ENCODE measurements at places on chromosomes 5 and 9. TPM values are rescaled to one million over a fixed set of nuclear protein-coding genes. Genes with fewer than 3 reads are reported as not detected.

- H3K4me3 ChIP-seq: no peak overlapping the region
- no peaks in the 10 kb centered on the region for H3K27me3 ChIP-seq
- no peaks in the 10 kb centered on the region for H3K36me3 ChIP-seq
- H3K4me1 ChIP-seq: no peaks in the 10 kb centered on the region
- DNase-seq: no peak
Measured at GRCh38 chr5:123455640-123456039, 32.4 kb upstream of the CEP120 start.

GFRA3 gene
- 0.27 TPM for total RNA-seq

DNA sequence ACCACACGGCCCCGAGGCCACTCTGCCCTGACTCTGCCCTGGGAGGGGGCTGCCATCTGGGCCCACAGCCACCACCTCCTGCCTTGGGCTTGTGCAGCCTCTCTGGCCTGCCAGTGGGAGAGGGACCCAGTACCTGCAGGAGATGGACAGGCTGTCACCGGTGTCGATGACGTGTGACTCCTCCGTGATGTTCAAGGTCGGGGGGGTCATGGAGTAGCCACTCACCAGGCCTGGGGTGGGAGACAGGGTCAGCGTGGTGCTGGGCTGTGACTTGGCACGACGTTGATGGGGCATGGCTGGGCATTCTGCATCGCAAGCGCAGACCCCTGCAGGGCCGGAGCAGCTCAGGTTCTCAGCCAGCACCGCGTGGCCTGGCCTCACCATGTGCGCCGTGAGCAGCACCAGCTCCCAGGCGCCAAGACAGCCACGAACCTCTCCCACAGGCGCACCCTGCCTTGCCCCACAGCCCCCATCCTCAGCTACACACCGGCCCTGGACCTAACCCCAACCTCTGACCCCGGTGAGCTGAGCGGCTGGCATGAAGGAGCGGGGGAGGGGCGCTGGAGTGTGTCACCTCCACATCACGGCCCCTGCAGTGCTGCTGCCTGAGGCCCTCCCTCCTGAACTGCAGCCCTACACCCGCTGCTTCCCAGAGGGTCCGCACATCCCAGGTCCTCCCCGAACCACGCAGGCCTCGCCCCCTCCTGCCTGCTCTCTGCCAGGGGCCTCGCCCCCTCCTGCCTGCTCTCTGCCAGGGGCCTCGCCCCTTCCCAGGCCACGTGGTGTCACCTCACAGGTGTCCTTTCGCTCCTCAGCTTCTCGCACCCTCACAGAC lies 17.6 kb downstream of the FLT4 start:
- no peaks in the 10 kb centered on the region for H3K27me3 ChIP-seq
- no peak overlapping the region for H3K4me3 ChIP-seq
- DNase-seq: no peak
- no peak overlapping the region for H3K27ac ChIP-seq
- H3K4me1 ChIP-seq: no peaks in the 10 kb centered on the region

FOXD4L5 gene
- total RNA-seq: 0.28 TPM

GRCh38 chr5:149636191-149636860 lies 55.0 kb downstream of the ARHGEF37 start:
- no peak overlapping the region for H3K4me3 ChIP-seq
- H3K27ac ChIP-seq: no peak overlapping the region
- DNase-seq: no peak
- no peaks in the 10 kb centered on the region for H3K27me3 ChIP-seq
- no peaks in the 10 kb centered on the region for H3K4me1 ChIP-seq

GRCh38 chr5:39361306-39361705 lies 3.0 kb downstream of the C9 start:
- no peaks in the 10 kb centered on the region for H3K36me3 ChIP-seq
- no peaks in the 10 kb centered on the region for H3K4me1 ChIP-seq
- no peak for DNase-seq
- H3K27me3 ChIP-seq: no peaks in the 10 kb centered on the region
- H3K4me3 ChIP-seq: no peak overlapping the region
- no peak overlapping the region for H3K27ac ChIP-seq

DNA sequence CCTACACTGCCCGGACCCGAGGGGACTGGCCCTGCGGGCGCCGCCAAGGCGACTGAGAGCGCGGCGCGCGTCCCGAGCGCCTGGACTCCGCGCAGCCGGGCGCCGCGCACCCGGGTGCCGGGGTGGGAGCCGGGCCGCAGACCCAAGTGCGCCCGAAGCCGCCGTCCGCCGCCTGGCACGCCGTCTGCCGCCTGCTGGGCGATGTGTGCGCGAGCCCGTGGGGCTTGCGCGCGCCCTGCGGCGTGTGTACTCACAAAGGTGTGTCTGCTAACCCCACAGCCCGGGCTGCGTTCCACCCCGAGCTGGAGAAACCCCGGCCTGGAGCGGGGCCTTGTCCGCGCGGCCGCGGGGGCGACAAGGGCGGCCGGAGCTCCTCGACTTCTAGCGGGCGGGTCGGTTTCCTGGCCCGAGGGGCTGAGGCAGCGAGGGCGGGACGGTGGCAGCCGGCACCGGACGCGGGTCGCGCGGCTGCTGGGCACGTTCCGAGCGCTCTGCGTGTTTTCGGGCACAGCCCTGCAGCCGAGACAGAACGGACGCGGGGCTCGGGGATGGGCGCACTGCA lies 1.1 kb upstream of the ZSWIM6 start:
- peaks cover 10% of the 10 kb centered on the region for H3K4me1 ChIP-seq
- no peaks in the 10 kb centered on the region for H3K36me3 ChIP-seq
- H3K4me3 ChIP-seq: peak overlapping the region; percentile 98
- H3K27me3 ChIP-seq: no peaks in the 10 kb centered on the region

GALNT12 gene
- 6.8 TPM for total RNA-seq

- H3K4me1 ChIP-seq: peaks cover 10% of the 10 kb centered on the region
- H3K27me3 ChIP-seq: no peaks in the 10 kb centered on the region
- H3K27ac ChIP-seq: no peak overlapping the region
- H3K36me3 ChIP-seq: no peaks in the 10 kb centered on the region
- DNase-seq: no peak
Measured at GRCh38 chr9:136578626-136578914, 32.7 kb upstream of the NOTCH1 start.

RRAGA gene
- 47.1 TPM for total RNA-seq

- DNase-seq: no peak
- H3K27me3 ChIP-seq: no peaks in the 10 kb centered on the region
- no peaks in the 10 kb centered on the region for H3K36me3 ChIP-seq
- H3K27ac ChIP-seq: no peak overlapping the region
- no peaks in the 10 kb centered on the region for H3K4me1 ChIP-seq
- H3K4me3 ChIP-seq: no peak overlapping the region
Measured at GRCh38 chr9:89434636-89435035, 63.3 kb downstream of the SEMA4D start.

DNAH5 gene
- 0.68 TPM for total RNA-seq

DNA sequence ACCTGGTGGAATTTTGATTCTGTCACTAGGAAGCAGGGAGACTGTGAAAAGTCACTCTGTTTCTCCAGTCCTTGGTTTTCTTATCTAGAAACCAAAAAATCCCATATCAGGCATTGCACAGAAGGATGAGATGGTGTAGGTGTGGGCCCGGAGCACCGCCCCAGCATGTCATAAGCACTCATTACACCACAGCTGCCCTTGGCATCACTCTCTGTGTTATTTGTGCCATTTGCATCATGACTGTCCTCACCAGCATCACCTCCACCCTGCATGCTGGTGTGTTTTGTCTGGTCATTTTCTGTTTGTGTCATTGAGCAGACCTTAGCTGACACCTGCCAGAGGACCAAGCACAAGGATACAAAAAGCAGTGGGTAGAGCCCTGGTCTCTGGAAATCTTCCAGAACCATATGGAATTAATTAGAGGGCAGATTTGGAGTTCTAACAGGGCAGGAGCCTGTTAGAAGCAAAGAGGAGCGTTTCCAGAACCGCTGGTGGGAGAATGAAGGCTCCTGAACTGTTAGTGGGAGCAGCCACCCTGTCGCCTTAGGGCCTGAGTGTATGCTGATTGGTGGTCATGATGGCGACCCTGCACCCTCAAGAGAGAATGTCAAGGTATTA lies 99.3 kb downstream of the AMBP start:
- H3K4me1 ChIP-seq: peaks cover 8% of the 10 kb centered on the region
- H3K27me3 ChIP-seq: no peaks in the 10 kb centered on the region
- no peaks in the 10 kb centered on the region for H3K36me3 ChIP-seq
- H3K4me3 ChIP-seq: no peak overlapping the region

DNA sequence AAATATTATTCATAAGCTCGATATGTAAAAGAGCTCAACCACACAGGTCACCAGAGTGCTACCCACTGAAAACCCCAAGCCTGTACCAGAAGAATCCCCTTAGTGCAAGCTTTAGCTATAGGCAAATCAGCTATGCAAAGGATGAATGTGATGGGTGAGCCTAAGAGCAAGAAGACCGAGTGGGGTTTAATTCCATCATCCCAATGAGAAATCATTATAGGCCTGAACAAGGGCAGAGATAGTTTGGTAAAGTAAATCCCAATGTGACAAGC lies 21.8 kb downstream of the ELOVL7 start:
- no peak for DNase-seq
- no peak overlapping the region for H3K4me3 ChIP-seq
- no peak overlapping the region for H3K27ac ChIP-seq
- H3K36me3 ChIP-seq: no peaks in the 10 kb centered on the region
- H3K27me3 ChIP-seq: no peaks in the 10 kb centered on the region
- H3K4me1 ChIP-seq: no peaks in the 10 kb centered on the region

SOX30 gene
- total RNA-seq: not detected

DNA sequence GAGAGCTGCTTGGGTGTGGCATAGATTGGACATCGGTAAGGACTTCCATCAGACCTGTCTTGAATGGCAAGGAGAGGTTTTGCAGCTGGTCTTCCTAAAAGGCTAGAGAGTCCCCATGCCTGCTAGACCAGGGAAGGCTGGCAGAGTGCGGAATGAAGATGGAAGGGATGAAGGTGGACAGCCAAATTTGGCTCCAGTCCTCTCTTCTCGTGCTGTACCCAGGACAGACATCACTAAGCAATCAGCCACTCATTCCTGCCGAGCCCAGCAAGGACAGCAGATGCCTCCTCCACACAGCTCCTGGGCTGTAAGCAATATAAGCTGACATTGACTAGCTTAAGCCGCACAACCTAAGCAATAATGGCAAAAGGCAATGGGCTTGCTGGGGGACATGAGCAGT lies 112.0 kb downstream of the OLFM1 start:
- H3K4me3 ChIP-seq: no peak overlapping the region
- no peak for DNase-seq
- H3K36me3 ChIP-seq: no peaks in the 10 kb centered on the region
- H3K27me3 ChIP-seq: no peaks in the 10 kb centered on the region

SPINK6 gene
- total RNA-seq: not detected

DNA sequence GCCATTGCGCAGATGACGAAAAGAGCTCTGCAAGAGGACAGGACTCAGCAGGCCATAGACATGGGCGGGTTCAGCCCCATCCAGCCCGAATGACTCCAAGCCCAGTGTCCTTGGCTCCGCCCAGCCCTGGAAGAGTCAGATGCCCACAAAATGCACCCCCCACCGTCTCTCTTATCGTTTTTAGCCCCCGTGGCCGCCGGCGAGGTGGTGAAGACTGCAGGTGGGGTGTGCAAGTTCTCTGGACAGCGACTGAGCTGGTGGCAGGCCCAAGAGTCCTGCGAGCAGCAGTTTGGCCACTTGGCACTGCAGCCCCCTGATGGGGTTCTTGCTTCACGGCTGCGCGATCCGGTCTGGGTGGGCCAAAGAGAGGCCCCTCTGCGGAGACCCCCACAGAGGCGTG lies 2.1 kb downstream of the ADGRD2 start:
- peaks cover 7% of the 10 kb centered on the region for H3K27me3 ChIP-seq
- H3K36me3 ChIP-seq: no peaks in the 10 kb centered on the region
- DNase-seq: no peak
- no peak overlapping the region for H3K4me3 ChIP-seq
- no peaks in the 10 kb centered on the region for H3K4me1 ChIP-seq
- H3K27ac ChIP-seq: no peak overlapping the region

GRCh38 chr9:73981405-73981804 lies 515.7 kb upstream of the RORB start:
- no peak overlapping the region for H3K27ac ChIP-seq
- H3K27me3 ChIP-seq: no peaks in the 10 kb centered on the region
- DNase-seq: no peak
- no peaks in the 10 kb centered on the region for H3K4me1 ChIP-seq

DNA sequence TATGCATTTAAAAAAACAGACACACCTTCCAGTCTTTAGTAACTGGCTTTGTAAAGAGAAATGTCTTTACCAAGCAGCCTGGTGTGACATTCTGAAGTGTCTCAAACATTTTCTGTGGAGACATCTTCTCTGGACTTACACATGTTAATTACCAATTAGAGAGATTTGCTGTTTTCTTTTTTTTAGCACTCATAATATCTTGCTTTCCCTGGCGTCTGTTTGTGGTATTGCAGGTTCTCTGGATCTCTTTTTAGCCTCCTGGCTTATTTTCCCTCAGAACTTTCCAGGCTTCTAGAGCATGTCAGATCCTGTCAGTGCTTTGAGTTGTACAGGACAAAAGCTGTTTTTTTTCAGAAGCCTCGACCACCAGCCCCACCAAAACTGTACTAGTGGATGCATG lies 92.5 kb downstream of the MSX2 start:
- no peaks in the 10 kb centered on the region for H3K36me3 ChIP-seq
- no peaks in the 10 kb centered on the region for H3K4me1 ChIP-seq
- H3K4me3 ChIP-seq: no peak overlapping the region
- no peak for DNase-seq
- no peaks in the 10 kb centered on the region for H3K27me3 ChIP-seq
- no peak overlapping the region for H3K27ac ChIP-seq

DNA sequence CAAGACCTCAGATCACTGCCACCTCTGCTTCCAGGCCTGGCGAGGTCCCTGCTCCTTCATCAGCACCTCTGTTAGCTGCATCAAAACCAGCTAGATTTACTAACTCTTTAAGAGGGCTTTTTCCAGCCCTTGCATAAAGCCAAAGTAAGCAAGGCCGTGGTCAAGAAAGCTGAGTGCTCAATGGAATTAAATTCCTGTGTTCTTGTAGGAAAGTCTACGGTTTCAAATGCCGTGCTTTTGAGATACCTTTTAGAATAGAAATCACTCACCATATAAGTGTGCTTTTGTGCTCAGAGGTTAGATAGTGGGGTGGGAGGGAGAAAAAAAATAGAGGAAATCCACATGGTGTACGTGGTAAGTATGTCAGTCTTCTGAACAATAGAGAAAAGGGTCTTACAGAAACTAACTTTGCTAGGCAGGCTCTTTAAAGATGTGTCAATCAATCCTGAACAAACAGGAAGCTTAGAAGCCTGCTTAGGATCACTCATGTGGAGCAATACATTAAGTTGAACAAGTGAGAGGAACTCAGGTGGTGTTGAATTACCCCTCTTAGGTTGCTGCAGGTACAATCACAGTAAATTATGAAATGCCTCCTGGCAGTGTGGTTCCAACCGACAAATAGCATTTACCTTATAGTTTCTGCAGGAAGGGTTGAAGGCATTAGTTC lies 79.7 kb downstream of the SEMA6A start:
- no peaks in the 10 kb centered on the region for H3K27me3 ChIP-seq
- H3K4me3 ChIP-seq: no peak overlapping the region
- no peaks in the 10 kb centered on the region for H3K36me3 ChIP-seq
- H3K27ac ChIP-seq: no peak overlapping the region

GRCh38 chr9:20184541-20184940 lies 395.7 kb upstream of the SLC24A2 start:
- H3K27me3 ChIP-seq: no peaks in the 10 kb centered on the region
- H3K27ac ChIP-seq: no peak overlapping the region
- H3K4me1 ChIP-seq: no peaks in the 10 kb centered on the region
- H3K36me3 ChIP-seq: no peaks in the 10 kb centered on the region
- no peak for DNase-seq

GRCh38 chr5:52801329-52801728 lies 13.6 kb downstream of the ITGA1 start:
- H3K36me3 ChIP-seq: no peaks in the 10 kb centered on the region
- H3K27ac ChIP-seq: peak overlapping the region; percentile 98
- peak overlapping the region; percentile 82 for H3K4me3 ChIP-seq
- H3K4me1 ChIP-seq: peaks cover 88% of the 10 kb centered on the region

ZNF454 gene
- 2.2 TPM for total RNA-seq

- H3K4me1 ChIP-seq: no peaks in the 10 kb centered on the region
- no peak overlapping the region for H3K4me3 ChIP-seq
- no peaks in the 10 kb centered on the region for H3K27me3 ChIP-seq
- no peak overlapping the region for H3K27ac ChIP-seq
Measured at GRCh38 chr5:135102716-135103574, 68.9 kb upstream of the PITX1 start.
